ENCODE measurements at places on chromosomes 3 and 15.

DNA sequence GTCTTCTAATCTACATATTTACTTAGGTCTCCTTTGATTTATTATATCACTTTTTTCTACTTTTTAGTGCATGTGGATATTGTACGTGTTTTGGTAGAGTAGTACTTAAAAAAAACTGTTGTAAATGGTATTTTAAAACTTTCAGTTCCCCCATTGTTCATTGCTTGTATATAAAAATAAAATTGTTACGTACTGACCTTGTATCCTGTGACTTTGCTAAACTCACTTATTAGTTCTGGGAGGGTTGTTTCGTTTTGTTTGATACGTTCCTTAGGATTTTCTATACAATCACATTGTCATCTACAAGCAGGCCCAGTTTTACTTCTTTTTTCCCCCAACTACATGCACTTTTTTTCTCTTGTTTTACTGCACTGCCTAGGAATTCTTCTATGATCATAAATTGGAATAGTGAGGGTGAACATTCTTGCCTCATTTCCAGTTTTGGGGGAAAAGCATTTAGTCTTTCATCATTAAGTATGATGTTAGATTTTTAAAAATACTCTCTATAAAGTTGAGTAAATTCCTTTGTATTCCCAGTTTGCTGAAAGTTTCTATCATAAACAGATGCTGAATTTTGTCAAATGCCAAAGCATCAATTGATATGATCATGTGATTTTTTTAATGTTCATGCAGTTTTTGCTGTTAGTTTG is 33.5 kb upstream of the ACKR4 start:
- DNase-seq = no peak

- no peak for DNase-seq
These were observed 21.8 kb upstream of the ANKRD28 start for GRCh38 chr3:15819576-15819975.

- no peak for DNase-seq
These were observed 3.0 kb downstream of the ATP13A3 start for GRCh38 chr3:194483850-194484249.

DNA sequence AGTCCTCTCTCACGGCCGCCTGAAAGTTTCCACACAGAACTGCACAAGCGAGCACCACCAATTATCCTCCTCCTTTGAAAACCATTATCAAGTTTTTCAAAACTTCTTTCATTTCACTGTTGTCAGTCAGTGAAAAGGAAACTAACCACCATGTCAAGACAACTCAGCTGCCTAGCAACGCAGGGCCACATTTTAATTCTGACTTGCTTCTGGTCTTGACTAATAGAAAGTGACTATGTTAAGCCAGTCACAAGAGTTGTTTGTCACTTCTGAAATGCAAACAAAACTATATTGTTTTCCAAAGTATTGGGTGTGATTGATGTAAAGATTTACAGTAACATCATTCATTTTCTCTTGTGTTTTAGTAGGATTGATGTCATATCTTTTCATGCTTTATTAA is 612.8 kb upstream of the AGTR1 start:
- no peak for DNase-seq

- DNase-seq = no peak
These were observed 2.0 kb upstream of the TM2D3 start for GRCh38 chr15:101654171-101654570.

GRCh38 chr15:84828086-84828908 is 11.1 kb downstream of the ALPK3 start:
- no peak for DNase-seq

DNA sequence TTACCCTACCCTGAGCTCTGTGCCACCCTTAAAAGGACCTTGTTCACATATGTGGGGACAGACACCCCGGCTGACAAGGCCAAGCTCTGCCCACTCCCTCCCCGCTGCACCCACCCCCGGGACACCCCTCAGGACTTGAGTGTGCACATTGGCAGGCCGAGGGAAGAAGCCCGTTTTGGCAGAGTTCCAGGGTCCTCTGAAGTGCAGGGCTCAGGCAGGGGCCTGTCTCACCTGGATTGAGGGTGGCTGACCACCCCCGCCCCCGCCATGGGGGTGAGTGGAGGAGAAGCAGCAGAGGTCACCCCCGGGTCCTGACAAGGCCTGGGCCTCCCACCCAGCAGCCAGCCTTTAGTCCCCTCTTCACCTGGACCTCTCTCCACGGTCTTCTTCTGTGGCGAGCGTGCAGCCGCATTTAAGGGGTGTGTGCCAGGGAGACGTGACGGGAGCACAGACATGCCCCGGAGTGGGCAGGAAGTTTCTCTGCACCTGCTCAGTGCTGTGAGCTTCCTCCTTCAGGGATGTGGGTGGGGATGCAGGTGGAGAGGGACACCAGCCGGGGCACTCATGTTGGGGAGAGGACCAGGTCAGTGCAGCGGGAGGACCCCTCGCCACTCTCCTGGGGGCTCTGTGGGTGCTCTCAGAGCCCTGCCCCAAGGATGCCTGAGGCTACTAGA is 50.7 kb downstream of the LINGO1 start:
- no peak for DNase-seq
